Stimulated activated CD8-positive, alpha-beta memory T cell treated with anti-CD3 and anti-CD28 coated beads, Interleukin-4, amount 100 ng/mL, for 1 hour (primary cell): ENCODE measurements at places on chromosomes 2 and 18.

DNA sequence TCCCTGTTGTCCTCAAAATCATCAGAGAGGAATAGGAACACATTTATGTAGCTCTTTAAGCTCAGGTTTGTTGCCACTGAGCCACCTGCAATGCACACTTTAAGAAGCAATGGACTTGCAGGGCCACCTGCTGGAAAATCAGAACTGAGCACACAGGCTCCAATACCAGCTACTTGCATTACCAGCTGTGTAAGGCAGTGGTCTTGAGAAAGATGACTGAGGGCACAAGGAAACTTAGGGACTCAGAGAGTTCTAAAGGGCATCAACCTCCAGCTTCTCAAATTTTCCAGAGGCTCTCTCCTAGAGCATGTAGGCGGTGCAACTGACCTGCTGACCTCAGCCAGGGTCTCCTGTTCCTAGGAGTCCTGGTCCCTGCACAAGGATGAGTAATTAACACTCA is 2.5 kb upstream of the CNDP2 start:
- no peak for DNase-seq

- no peak for DNase-seq
Measured at GRCh38 chr2:35462226-35462998, 893.2 kb upstream of the CRIM1 start.

- DNase-seq = no peak
Measured at GRCh38 chr2:160720098-160720497, 226.5 kb upstream of the RBMS1 start.

DNA sequence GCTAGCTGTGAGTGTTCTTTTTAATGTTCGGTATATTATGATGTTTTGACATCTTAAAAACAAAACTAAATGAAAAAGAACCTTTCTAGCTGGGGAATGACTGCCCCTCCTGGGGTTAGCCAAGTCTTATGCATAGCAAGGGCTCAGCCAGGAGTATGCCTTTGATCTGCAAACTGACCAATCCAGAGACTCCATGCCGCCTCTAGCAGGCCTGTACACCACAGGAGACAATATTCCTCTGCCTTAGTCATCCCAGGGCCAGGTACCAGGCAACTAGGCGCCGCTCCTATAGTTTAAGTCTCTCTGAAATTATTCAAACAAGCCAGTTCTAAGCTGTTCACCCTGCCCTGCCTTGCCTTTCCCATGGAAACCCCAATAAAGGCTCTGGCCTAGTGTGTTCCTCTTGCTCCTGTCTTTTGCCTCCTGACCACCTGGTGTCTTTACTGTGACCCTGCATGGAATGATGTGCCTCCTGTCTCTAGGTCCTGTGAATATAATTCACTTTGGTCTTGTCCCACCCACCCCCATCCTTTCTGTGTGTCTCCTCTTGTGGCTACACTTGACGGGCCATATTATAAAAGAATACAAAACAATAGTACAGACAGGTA is 52.0 kb upstream of the CHN1 start:
- no peak for DNase-seq

DNA sequence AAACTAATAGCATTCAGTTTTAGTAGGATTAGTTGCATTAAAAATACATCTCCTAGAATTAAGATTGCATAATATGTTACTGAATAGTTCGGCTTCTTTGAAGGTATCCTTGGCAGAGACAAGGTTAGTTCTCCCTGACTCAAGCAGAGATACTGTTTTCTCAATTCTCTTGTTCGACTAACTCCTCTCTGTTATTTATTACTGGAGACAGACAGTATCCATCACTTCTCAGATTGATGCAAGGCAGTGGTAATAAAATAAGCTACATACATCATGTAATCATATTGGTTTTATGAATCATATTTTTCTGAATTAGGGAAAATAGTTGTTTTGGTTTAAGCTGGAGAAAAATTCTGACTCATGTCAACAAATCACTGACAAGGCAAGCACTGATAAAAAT is 134.8 kb downstream of the SLC8A1 start:
- no peak for DNase-seq

- no peak for DNase-seq
Measured at GRCh38 chr2:238506371-238507068, 79.8 kb downstream of the ASB1 start.

DNA sequence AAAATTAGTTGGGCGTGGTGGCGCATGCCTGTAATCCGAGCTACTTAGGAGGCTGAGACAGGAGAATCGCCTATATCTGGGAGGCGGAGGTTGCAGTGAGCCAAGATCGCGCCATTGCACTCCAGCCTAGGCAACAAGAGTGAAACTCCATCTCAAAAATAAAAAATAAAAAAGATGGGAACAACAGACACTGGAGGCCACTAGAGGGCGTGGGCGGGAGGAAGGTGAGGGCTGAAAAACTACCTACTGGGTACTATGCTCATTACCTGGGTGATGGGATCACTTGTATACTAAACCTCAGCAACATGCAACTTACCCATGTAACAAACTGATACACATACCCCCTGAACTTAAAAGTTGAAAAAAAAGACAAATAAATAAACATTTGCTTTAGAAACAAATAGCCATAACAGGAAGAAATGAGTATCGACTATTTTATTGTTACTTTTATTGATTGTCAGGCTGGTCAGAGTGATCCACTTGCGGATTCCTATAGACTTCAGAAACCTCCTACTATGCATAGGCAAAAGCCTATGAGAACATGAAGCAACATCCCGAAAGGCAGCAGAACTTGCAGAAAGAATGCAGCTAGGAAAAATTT is 61.0 kb downstream of the TMEM163 start:
- no peak for DNase-seq

DNA sequence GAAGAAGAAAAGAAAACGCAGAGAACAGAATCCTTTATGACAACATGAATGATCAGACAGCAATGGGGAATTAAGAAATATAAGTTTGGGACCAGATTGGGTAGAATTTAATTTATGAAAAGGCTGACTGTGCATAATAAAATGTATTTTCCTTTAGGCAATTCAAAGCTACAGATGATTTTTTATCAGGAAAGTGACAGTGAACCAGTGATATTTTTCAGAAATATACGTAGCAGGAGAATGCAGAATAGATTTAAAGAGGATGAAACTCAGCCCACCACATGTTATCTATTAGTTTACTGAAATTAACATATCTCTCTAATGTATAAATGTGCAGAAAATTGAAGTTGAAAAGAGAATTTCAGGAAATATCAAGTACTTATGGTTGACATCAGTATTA is 110.0 kb downstream of the SCN2A start:
- no peak for DNase-seq

- DNase-seq = no peak
Measured at GRCh38 chr2:67436221-67436620, 39.1 kb downstream of the ETAA1 start.

- DNase-seq = no peak
Measured at GRCh38 chr2:12293874-12294273, 422.9 kb upstream of the TRIB2 start.

DNA sequence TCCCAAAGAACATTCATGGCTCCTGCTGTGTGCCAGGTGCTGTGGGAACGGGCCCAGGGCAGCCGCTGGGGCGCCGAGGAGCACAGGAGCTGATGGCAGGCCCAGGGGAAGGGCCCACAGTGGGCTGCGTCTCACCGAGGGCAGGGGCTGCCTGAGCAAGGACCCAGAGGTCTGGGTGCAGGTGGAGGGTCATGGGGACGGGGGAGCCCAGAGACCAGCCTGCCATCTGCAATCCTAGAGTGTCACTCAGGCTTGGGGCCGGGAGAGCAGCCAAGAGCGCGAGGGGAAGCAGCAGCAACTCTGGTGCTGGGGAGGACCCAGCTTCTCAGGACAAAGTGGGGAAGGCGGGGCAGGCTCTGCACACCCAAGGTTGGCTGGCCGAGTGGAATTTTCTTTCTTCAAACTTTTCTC is 207.4 kb downstream of the HDAC4 start:
- no peak for DNase-seq

- DNase-seq = no peak
Measured at GRCh38 chr2:62204998-62205496, 9.1 kb downstream of the B3GNT2 start.

DNA sequence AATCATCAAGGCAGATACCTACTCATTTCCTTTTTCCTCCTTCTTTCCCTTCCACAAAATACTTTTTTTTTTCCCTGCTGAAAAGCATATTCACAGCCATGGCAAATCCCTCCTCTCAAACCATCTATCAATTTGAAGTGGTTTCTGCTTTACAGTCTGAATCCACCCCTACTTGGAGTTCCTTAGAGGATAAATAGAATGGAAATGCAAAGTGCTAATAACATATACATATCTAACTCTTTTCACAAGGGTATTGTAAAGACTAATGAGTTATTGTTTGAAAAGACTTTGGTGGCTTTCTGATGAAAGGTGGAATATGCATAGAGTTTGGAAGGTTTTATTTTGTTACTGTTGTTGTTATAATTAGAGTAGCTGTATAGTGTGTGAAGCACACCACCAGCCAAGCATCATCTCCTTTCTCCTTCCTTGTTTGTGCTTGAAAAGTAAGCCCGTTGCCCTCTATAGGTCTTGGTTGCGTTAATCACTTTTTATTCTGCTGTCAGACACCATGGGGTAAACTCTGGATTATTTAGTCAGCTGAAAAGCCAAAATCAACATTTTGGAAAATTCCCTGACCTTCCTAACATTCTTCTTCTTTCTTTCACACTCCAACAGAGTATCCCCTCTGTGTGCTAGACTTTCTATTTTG is 2126.9 kb upstream of the CELF4 start:
- DNase-seq = no peak

DNA sequence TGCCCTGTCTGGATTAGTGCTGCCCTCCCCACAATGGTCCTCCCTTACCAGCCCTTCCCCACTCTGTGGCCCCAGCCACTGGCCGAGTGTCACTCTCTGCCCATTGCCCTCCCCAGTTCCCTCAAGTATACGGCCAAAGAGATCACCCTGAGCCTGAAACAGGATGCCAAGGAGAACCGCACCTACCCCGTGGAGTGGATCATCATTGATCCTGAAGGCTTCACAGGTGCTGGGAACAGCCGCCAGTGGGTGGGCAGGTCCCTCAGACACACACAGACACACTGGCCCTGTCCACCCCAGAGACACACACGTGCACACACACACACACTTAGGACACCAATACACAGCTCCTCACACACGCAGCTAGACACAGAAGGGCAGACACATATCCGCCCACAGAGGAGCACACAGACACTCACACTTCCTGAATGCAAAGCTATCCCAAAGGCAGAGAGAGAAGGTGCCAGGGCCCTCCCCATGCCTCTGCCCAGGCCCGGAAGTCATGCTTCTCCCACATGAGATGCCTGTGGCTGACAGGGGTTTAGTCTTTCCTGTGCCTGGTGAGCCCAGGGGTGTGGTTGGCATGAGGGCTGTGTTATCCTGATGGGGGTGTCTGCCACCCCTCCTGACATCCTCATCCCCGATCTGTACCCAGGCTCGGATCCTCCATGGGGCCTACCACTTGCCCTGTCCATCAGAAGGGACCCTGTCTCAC is 2.9 kb downstream of the CHRND start:
- no peak for DNase-seq

- DNase-seq = no peak
Measured at GRCh38 chr2:231371430-231372054, 24.0 kb upstream of the B3GNT7 start.

GRCh38 chr18:46243095-46243494 is 138.9 kb downstream of the HAUS1 start:
- DNase-seq = no peak

GRCh38 chr2:111624411-111625156 is 259.4 kb downstream of the ANAPC1 start:
- DNase-seq = no peak

DNA sequence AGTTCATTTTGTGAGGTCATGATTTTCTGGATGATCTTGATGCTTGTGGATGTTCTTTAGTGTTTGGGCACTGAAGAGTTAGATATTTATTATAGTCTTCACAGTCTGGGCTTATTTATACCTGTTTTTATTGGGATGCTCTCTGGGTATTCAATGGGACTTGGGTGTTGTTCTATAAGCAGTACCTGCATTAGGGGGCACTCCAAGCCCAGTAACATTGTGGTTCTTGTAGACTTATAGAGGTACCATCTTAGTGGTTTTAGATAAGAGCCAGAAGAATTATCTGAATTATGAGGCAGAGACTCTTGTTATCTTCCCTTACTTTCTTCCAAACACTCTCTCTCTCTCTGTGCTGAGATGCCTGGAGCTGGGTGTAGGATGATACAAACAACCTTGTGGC is 470.0 kb downstream of the PIK3C3 start:
- DNase-seq = no peak

- DNase-seq = no peak
Measured at GRCh38 chr18:58624011-58624410, 4.9 kb downstream of the ALPK2 start.

DNA sequence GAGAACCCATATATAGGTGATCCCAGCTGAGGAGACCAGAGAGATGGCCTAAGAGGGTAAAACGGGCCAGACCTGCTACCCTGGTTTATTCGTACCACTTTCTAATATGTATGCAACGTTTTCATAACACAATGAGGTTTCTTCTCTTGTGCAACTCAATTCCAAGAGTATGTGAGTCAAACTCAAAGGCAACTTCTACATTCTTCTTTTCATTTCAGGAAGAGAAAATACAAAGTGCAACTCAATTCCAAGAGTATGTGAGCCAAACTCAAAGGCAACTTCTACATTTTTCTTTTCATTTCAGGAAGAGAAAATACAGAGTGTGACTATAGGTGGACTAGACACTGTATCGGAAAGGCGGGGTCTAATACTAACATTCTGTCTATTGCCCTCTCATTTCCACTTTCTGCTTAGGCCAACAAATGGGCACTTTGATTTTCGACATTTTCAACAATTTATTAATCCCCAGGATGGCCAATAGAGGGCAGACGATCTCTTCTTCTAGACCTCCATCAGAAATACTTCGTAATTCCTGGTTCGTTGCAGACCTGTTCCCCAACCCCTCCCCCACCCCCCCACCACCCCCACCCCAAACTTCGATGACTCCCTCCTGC is 3.7 kb upstream of the CRIM1 start:
- no peak for DNase-seq

DNA sequence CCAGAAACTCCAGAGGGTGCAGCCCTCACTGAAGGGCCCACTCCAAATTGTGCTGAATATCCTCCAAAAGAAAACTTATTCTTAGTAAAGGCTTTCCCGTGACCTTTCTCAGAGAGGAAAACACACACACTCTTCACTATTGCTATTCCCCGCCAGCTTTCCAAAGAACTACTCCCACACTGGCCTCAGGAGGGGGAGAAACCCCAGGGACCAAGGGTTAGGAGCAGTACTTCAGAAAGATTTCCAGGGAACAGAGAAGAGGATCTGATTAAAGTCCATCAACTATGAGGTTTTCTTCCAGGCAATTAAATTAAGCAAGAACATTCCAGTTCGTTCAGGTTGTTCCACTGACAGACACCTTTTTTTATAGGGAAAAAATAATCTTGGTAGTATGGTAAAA is 150.2 kb downstream of the TTC32 start:
- DNase-seq = no peak

GRCh38 chr2:158079672-158080071 is 22.0 kb upstream of the UPP2 start:
- no peak for DNase-seq

DNA sequence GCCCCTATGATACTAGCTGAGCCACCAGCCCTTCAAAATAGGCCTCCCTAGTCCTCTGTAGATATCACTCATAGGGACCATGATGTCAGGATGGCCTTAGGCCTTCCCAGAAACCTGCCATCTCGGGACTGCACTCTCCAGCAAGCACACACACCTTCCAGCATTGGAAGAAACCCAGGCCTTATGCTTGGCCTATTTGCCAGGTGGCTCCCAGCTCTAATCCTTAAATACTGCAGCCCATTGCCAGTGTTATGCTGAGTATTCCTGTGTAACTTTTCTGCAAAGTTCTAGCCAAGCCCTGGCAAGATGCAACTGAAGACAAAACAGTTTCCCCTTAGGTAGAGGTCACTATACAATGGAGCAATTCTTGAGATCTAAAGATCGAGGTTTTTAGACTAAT is 316.5 kb downstream of the SETBP1 start:
- no peak for DNase-seq
